Activated CD4-positive, alpha-beta memory T cell treated with anti-CD3 and anti-CD28 coated beads for 36 hours (primary cell): ENCODE measurements at places on chromosomes 2 and 18. TPM values are rescaled to one million over a fixed set of nuclear protein-coding genes. Genes with fewer than 3 reads are reported as not detected.

DNA sequence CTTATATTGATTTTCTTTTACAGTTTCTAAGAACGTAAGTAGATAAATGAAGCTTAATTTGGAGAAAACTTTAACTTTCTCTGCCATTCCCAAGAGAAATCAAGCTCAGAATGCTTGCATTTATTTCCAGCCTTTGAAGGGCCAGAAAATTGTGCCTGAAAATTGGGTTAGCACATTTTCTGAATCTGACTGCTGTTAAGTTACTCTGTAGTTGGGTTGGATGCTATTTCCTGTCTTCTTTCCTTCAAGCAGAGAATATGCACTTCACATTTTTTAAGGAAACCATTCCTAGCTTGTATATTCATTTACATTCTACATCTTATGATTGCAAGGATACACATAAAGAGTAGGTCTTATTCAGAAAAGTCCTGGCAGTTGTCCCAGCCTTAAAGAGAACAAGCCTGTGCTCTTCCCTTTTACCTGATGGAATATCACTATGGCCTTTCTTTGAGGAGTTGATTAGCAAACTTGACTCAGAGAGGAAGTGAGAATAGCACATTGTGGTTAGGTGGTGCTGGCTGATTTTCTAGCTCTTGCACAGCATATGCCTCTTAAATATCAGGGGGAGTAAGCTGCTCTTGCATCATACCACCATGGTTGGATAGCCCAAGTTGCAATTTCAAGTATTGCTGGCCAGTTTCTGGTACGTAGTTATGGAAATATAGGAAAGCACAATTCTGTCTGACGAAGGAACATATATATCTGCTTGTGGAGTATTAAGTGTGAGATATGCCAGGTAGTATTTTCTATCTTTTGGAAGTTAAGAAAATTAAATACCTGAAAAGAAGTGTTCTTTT lies 133.7 kb downstream of the COMMD1 start:
- no peak overlapping the region for H3K4me3 ChIP-seq
- H3K36me3 ChIP-seq: peaks cover 15% of the 10 kb centered on the region
- H3K27me3 ChIP-seq: no peaks in the 10 kb centered on the region
- no peak overlapping the region for H3K27ac ChIP-seq
- H3K4me1 ChIP-seq: peaks cover 14% of the 10 kb centered on the region

- H3K4me3 ChIP-seq: peak overlapping the region; percentile 84
- H3K36me3 ChIP-seq: no peaks in the 10 kb centered on the region
- no peak overlapping the region for H3K27ac ChIP-seq
- DNase-seq: no peak
- peaks cover 49% of the 10 kb centered on the region for H3K27me3 ChIP-seq
These were observed 2.5 kb downstream of the CRIM1 start for GRCh38 chr2:36357847-36358659.

The DYNAP gene
- not detected for total RNA-seq

DNA sequence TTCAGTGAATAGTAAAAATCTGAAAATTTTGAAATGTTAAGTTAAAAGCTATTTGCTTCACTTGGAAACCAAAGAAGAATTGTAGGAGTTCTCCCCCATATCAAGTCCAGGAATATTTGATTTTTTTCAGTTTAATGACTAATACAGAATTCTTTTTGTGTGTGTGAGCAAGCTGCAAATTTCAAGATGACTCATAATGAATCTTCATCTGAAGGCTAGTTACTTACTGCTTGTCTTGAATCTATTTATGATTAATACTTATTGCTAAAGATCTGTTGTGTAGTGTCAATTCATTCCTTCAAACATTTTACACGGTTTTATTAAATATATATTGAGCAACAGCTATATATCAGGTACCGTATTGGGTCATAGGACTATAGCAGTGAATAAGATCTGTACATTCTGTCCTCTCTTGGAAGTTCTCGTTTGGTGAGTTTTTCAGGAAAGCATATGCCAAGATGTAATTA lies 47.8 kb upstream of the CAVIN2 start:
- H3K4me3 ChIP-seq: no peak overlapping the region
- no peak overlapping the region for H3K27ac ChIP-seq

The TRAF3IP1 gene
- total RNA-seq: 9.3 TPM

The HOXD4 gene
- not detected for total RNA-seq

The TEKT4 gene
- total RNA-seq: not detected

GRCh38 chr2:124566518-124566970 lies 541.5 kb downstream of the CNTNAP5 start:
- no peaks in the 10 kb centered on the region for H3K27me3 ChIP-seq
- H3K27ac ChIP-seq: no peak overlapping the region
- no peaks in the 10 kb centered on the region for H3K36me3 ChIP-seq
- H3K4me3 ChIP-seq: no peak overlapping the region

DNA sequence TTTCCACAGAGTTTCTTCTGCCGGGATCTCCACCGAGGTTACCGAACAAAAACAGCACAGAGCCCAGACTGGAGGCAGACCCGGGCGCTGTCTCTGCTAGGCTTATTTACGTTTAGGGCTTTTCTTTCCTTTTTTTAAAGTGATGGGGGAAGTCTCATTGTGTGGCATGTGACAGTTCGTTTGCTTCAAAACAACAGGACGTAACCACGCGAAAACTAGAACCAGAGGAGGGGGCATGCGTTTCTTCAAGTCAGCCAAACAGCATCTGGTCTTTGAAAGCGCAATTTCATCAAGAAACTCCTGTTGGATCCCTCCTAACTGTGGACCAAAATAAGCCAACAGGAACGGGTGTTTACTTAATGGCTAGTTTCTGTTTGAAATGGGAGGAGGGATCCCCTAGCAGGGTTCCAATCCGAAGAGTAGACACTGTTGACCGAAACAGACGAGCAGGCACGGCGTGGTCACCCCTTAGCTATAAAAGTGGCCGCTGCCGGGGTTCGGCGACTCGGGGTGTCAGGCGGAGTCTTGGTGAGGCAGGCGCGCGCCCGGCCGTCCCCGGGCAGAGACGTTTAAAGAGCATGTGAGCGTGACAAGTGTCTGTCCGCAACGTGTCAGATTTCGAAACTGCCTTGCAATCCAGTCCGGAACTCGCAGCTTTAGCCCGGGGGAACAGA lies 997 bp upstream of the TGIF1 start:
- H3K27me3 ChIP-seq: no peaks in the 10 kb centered on the region
- peak; percentile 87 for DNase-seq
- H3K36me3 ChIP-seq: peaks cover 24% of the 10 kb centered on the region
- peak overlapping the region; percentile 86 for H3K4me3 ChIP-seq
- H3K4me1 ChIP-seq: peaks cover 27% of the 10 kb centered on the region

GRCh38 chr18:10864722-10865121 lies 284.6 kb downstream of the PIEZO2 start:
- no peaks in the 10 kb centered on the region for H3K4me1 ChIP-seq
- no peak for DNase-seq
- H3K27ac ChIP-seq: no peak overlapping the region
- no peak overlapping the region for H3K4me3 ChIP-seq
- H3K27me3 ChIP-seq: peaks cover 3% of the 10 kb centered on the region

- H3K4me1 ChIP-seq: no peaks in the 10 kb centered on the region
- no peaks in the 10 kb centered on the region for H3K36me3 ChIP-seq
- H3K27me3 ChIP-seq: no peaks in the 10 kb centered on the region
These were observed 81.4 kb upstream of the PKDCC start for GRCh38 chr2:41966431-41966893.

The PCARE gene
- not detected for total RNA-seq

GRCh38 chr2:45432406-45432805 lies 178.7 kb downstream of the SRBD1 start:
- no peaks in the 10 kb centered on the region for H3K27me3 ChIP-seq
- peaks cover 6% of the 10 kb centered on the region for H3K4me1 ChIP-seq
- peaks cover 35% of the 10 kb centered on the region for H3K36me3 ChIP-seq
- no peak for DNase-seq
- no peak overlapping the region for H3K27ac ChIP-seq
- no peak overlapping the region for H3K4me3 ChIP-seq

DNA sequence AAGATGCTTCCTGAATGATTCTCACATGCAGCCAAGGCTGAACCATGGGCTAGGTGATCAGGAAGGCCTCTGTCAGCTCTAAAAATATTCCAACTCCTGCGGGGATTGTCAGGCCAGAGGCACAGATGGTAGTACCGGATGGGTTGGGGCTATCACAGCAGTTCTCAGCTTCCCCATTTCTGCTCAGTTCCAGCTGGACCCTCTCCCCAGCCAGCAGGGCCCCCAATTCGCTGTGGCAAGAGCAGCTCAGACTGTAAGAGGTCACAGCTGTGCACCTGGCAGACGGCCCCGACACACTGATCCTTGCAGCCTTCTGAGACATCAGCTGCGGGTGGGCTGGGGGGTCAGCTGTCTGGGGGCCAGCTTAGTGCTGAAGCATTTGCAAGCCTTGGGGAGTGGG lies 43.6 kb upstream of the TCF7L1 start:
- no peak overlapping the region for H3K27ac ChIP-seq
- peaks cover 4% of the 10 kb centered on the region for H3K4me1 ChIP-seq
- peaks cover 2% of the 10 kb centered on the region for H3K27me3 ChIP-seq

The ZSWIM2 gene
- not detected for total RNA-seq

DNA sequence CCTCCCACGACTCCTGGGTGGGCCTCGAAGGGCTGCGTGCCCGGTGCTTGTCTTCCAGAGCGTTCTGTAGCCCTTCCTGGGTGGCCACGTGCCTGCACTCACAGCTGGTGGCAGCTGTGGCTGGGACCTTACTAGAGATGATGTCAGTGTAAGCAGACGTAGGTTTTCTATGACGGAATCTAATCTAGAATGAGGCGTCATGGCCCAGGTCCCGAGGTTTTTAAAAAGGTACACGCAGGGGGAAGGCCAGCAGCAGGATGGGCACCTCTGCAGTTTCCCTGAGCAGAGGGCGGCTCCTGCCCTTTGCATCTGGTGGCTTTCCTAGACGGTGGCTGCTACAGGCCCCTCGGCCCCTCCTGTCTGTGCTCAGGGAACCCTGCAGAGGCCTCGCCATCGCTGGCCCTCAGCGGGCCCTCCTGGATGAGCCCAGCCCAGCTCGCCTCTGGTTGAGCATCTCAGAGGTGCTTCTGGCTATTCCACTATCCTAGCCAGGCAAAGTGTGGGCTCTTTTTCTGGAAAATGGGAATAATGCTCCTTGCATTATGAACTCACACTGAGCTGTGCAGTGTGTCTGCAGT lies 49.6 kb upstream of the PXDN start:
- no peak for DNase-seq
- H3K4me1 ChIP-seq: no peaks in the 10 kb centered on the region
- H3K27ac ChIP-seq: no peak overlapping the region
- H3K27me3 ChIP-seq: no peaks in the 10 kb centered on the region
- no peak overlapping the region for H3K4me3 ChIP-seq

DNA sequence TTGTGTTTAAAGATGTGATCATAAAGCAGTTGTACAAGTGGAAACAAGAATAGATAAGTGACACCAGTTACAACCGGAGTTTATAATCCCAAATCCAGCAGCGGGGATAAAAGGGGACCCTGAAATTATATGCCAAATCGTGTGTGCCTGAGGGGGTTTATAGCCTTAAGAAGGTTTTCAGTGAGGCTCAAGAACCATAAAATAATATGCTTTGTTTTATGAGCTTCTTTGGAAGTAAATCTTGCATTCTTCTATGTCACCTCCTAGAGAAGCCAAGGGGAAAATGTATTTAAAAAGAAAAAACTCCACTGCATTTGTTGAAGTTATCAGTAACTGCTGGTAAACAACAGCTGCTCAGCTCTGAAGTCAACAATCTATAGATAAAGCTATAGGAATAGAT lies 25.8 kb upstream of the MAP3K20 start:
- H3K36me3 ChIP-seq: no peaks in the 10 kb centered on the region
- H3K27me3 ChIP-seq: peaks cover 25% of the 10 kb centered on the region
- H3K4me3 ChIP-seq: no peak overlapping the region
- no peak for DNase-seq
- no peak overlapping the region for H3K27ac ChIP-seq

The ALLC gene
- not detected for total RNA-seq

GRCh38 chr18:22691946-22692710 lies 241.0 kb upstream of the RBBP8 start:
- H3K27me3 ChIP-seq: no peaks in the 10 kb centered on the region
- no peak overlapping the region for H3K27ac ChIP-seq
- no peaks in the 10 kb centered on the region for H3K36me3 ChIP-seq
- H3K4me3 ChIP-seq: no peak overlapping the region
- H3K4me1 ChIP-seq: no peaks in the 10 kb centered on the region

DNA sequence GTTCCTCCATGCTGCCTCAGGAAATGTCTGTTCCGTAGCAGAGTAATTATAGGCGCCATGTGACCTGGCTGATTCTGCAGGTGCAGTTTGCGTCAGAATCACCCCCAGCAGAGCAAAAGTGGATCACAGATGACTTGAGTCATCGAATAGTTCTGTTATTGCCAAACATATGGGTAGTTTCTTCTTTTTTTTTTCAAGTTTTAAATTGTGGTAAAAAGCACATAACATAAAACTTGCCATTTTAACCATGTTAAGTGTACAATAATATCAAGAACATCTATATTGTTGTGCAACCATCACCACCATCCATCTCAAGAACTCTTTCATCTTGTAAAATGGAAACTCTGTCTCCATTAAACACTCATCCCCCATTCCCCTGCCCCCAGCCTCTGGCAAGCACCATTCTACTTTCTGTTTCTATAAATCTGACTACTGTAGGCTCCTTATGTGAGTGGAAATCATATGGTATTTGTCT lies 177.7 kb upstream of the TWIST2 start:
- H3K27me3 ChIP-seq: peaks cover 16% of the 10 kb centered on the region
- H3K27ac ChIP-seq: no peak overlapping the region
- peak; percentile 49 for DNase-seq
- no peak overlapping the region for H3K4me3 ChIP-seq
- H3K4me1 ChIP-seq: peaks cover 4% of the 10 kb centered on the region

DNA sequence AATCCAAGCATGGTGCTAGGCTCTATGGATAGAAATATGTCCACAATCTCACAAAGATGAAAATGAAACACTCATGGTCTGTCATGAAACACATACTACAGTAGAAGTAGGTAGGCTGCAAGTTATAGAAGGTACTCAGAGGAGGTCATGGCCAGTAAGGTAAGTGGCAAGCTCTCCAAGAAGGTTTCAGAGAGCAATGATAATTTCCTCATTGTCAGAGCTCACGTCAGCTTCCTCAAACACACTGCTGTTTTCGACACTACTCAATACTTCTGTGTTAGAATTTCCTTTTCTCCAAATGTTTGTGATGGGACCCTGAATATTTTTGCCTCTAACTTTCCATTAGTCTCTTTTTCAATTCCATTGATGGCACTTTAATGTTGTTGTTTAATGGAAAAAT lies 25.5 kb downstream of the CCDC141 start:
- no peak overlapping the region for H3K4me3 ChIP-seq
- no peak overlapping the region for H3K27ac ChIP-seq
- no peak for DNase-seq
- H3K27me3 ChIP-seq: no peaks in the 10 kb centered on the region
- peaks cover 11% of the 10 kb centered on the region for H3K36me3 ChIP-seq
- H3K4me1 ChIP-seq: peaks cover 6% of the 10 kb centered on the region

GRCh38 chr2:219400562-219400961 lies 12.8 kb upstream of the DNPEP start:
- DNase-seq: no peak
- no peak overlapping the region for H3K27ac ChIP-seq

DNA sequence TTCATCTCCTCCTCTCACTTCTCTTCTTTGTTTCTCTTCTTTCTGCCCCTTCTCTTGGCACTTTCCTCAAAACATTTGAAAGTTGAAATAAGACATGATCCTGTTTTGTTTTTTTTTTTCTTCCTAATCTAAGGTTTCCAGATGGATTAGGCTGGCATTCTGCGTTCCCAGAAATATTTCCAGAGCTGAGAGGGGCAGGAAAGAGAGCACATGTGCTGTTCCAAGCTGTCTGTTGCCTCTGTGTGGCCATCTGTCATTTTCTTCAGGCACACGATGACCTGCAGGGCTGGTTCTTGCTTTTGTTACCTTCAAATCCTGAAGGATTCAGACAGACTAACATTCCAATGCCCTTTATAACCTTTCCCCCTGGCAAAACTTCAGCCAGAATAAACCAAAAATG lies 142.9 kb downstream of the RNF144A start:
- peaks cover 13% of the 10 kb centered on the region for H3K36me3 ChIP-seq
- no peaks in the 10 kb centered on the region for H3K27me3 ChIP-seq
- DNase-seq: no peak
- no peak overlapping the region for H3K27ac ChIP-seq

The GAL3ST2 gene
- 0.93 TPM for total RNA-seq

The NOTO gene
- total RNA-seq: not detected
